ENCODE measurements at places on chromosomes 5 and 9.
A peak's percentile ranks its signal among the peaks of the same experiment; 100 is the strongest.

GRCh38 chr5:91840412-91840811 is 457.3 kb upstream of the ARRDC3 start:
- no peak for DNase-seq

GRCh38 chr5:5301176-5301575 is 121.3 kb upstream of the ICE1 start:
- DNase-seq: no peak

DNA sequence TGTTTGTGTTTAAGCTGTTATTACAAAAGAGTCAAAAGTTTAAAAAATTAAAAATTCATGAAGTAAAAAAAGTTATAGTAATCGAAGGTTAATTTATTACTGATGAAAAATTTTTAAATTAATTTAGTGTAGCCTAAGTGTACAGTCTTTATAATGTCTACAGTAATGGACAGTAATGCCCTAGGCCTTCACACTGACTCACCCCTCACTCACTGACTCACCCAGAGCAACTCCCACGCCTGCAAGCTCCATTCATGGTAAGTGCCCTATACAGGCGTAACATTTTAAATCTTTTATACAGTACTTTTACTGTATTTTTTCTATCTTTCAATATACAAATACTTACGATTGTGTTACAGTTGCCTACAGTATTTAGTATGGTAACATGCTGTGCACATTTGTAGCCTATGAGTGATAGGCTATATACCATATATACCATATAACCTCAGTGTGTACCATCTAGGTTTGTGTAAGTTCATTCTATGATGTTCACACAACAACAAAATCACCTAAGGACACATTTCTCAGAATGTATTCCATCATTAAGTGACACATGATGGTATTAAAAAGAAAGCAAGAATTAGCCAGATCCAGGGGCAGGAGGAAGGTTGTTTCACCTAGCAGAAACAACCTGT is 40.1 kb downstream of the DCAF10 start:
- no peak for DNase-seq

DNA sequence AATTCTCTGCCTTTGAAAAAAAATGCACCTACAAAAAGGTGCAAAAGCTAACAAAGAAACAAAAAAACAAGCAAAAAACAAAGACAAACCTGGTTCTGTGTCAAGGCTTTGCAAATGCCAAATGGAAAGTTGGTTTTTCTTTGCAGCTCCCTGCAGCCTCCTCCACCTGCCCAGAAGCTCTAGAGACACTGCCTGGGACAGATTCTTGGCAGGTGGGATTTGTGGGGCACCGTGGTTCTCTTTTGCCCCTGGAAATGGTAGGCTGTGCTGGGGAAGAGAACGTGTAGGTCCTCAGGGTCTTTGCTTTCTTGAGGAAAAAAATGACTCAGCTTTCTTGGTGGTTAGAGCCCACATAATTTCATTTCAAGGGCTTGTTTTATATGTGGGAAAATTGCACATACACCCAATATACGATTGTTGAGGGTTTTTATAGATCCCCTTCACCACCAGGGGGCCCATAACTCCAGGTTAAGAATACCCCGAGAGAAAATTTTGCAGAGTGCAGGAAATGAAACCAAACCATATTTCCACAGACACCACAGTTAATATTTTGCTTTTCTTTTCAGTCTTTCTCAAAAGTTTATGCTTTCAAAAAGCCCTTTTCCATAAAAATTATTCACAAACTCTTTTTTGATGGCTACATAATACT is 58.7 kb downstream of the NXNL2 start:
- DNase-seq: no peak

DNA sequence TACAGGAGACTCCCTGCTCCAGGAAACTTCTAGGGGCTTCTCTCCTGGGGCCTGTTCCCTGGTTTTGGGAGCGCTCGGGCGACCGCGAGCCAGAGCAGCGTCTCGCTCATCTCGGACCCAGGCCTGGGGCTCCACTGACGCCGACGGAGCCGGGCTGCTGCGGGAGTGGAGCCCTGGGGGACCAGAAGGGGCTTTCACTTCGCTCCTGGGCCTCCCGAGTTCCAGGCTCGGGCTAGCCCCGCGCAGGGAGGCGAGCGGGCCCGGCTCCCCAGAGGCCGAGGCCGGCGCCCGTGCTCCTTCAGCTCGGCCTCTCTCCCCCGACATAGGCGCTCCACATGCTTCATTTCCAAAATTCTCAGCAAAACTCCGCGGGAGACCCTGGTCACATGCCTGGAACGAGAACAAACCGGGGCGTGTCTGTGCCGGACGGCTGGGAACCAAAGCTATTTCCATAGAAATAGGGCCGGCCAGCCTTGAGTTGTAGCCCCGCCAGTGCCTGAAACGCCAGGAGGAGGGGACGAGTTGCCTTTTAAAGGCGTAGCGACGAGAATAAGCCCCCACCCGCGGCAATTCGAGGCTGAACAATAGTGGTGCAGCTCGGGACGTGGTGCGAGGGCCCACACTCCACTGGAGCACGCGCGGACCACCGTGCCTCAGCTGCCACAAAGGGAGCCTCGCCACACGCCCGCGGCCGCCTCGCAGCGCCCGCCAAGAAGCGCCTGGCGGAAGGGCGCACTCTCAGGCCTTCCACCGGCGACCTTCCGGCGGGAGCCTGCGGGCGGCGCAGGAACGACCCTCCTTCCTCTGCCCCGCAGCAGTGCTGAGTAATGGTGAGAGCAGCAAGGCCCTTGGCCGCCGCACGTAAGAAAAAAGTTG is 1.1 kb upstream of the G3BP1 start:
- DNase-seq: no peak

DNA sequence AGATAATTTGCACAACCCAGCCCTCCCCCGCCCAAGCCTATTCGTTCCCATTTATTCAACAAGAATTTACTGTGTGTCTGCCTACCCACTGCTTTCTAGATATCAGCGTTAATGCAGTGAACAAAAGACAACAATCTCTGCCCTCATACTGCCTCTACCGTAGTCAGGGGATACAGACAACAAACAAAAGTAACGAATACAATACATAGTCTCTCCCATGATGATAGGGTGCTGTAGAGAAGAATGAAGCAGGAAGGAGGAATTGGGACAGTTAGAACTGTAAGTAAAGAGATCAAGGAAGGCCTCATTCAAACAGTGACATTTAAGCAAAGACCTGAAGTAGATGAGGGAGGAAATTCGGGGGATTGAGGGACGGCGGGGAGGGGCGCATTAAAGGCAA is 1.7 kb downstream of the GFM2 start:
- no peak for DNase-seq

DNA sequence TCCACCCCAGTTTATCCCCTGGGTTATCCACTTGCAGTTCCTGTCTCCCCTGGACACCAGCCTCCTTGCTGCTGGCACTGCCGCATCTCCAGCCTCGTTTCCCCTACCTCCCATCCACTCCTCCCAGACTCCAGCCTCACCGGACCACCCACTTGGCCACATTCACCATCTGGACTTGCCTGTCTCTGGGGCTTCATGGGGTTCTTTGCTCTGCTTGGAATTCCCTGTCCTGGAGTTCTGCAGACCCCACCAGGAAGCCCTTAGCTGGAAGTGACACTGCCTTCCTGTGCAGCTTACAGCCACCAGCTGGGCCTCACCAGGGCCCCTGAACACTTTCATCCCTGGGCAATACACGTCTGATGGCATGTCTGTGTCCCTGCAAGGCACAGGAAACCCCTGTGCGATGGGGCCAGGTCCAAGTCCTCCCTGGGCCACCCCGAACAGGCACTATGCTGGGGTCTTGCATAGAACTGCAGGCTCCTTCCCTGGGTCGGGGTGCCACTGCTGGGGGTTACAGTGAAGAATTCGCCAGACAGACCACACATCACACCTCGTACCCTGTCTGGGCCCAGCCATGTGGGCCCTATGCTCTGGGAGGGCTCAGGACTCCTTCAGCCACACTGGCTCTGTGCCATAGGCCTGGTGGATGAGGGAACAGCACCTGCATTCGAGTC is 3.0 kb downstream of the FLT4 start:
- DNase-seq: no peak

- DNase-seq: peak; percentile 45
Measured at GRCh38 chr9:16119261-16120230, 566.7 kb downstream of the CCDC171 start.

DNA sequence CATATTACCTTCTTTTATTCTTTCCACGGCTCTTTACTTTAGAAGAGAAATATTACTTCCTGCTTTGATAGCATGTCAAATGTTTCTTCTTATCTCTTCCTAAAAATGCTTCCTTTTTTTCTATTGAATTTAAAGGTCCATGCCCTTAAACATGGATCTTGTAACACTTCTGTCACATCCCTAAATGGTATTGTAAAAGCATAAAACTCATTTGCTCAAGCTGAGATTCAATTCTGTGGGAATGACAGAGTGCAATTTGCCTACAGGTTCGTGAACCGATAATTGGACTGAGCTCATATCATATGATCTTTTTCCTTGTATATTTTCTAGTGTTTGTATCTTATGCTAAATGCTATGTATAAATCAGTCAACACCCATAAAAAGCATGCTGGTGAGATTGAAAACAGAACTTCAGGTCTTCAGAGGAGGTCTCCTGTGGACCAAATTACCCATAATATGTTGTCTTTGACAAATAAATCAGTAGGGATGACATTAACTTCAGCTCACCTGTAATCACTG is 429.3 kb downstream of the TMEM232 start:
- DNase-seq: no peak

DNA sequence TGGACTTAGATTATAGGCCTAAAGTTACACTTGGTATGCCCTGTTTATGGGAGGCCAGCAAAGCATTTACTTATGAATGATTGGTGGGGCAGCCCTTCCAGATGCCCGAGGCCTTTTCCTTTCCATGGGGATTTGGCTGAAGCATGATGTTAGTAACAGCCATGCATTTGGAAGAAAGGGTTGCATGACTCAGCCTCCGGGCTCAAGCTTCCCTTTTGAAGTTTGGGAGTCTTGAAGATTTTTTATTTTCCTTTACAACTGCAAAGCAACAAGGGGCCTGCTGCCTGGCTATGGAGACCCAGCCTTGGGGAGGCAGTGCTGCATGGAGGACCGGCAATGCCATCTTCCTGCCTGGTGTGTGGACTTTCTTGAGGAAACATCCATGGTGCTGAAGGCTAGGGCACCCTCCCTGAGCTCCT is 244.7 kb downstream of the ICE1 start:
- DNase-seq: no peak

GRCh38 chr5:138454121-138454520 is 11.2 kb upstream of the EGR1 start:
- no peak for DNase-seq

- no peak for DNase-seq
Measured at GRCh38 chr9:10130061-10130675, 482.6 kb downstream of the PTPRD start.

DNA sequence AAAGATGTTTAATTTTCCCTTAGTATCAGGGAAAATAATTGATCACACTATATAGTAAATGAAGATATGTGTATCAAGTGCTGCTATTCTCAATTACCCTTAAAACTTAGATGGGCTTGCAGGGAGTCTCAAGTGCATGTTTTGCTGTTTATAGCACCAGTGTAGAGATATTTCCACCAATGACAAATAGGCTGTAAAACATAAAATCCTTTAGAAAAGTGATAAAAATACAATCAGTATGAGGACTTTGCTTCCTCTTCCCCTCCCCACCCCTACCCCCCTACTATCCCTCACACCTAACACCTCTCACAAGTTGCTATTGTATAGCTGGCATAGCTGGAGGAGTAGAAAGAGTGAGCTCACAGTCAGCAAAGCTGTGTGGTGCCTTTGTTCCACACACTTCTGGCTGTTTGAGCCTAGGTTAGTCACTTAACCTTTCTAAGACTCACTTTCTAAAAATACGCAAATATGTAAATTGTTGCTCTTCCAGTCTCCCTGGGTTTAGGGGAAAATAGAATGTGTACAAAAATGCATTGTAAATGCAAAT is 93.1 kb downstream of the PDE4D start:
- no peak for DNase-seq

GRCh38 chr5:6781716-6782115 is 68.5 kb downstream of the TENT4A start:
- no peak for DNase-seq

GRCh38 chr5:77900691-77901090 is 124.6 kb upstream of the TBCA start:
- DNase-seq: no peak

DNA sequence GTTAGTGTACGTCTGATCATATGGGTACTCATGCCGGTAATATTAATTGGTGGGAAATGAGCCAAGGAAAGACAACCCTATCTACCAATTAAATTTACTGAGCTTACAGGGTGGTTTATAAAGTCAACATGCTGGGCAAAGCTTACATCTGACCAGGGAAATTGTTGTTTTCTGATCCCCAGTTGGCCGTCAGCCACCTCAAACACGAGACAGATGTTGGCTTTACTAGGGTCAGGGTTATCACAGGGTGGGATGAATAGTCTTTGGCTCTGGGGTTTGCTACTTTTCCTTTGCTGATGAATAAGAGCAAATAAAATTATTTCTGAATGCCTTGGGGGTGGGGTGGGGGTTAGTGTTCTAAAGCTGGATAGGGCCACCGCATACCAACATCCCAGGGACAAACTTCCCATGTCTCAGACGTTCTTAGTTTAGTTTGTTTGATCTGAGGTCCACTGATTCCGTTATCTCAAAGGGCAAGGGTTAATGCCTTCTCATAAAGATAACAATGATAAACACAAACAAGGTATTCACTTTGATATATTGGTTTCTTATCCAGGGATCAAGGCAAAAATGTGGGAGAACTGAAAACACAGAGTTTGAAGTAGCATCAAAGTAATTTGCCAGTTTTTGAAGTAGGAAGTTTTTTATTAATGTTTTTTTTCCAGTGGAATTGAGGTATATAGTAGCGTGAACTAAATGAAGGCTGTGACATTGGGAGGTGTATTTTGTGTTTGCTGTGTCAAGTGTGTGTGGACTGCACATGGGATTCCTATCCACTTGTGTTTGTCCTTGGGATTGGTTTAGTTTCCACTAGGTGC is 109.1 kb upstream of the RPS23 start:
- no peak for DNase-seq

- DNase-seq: peak; percentile 95
Measured at GRCh38 chr5:43193181-43193893, 1.3 kb downstream of the NIM1K start.

GRCh38 chr9:69085569-69086283 is 50.2 kb downstream of the FXN start:
- no peak for DNase-seq

GRCh38 chr9:112647596-112647995 is 70.3 kb downstream of the INIP start:
- DNase-seq: peak; percentile 10

- DNase-seq: no peak
Measured at GRCh38 chr9:136865041-136865767, 904 bp downstream of the EDF1 start.

GRCh38 chr5:82586661-82587310 is 308.6 kb upstream of the RPS23 start:
- no peak for DNase-seq

GRCh38 chr5:147332658-147333057 is 97.8 kb downstream of the STK32A start:
- DNase-seq: no peak
